ENCODE measurements at places on chromosomes 4 and X.
A peak's percentile ranks its signal among the peaks of the same experiment; 100 is the strongest.

GRCh38 chrX:45454290-45454689 lies 253.6 kb upstream of the DIPK2B start:
- DNase-seq = no peak

- no peak for DNase-seq
These were observed 36.1 kb downstream of the MTTP start for GRCh38 chr4:99610605-99611175.

- DNase-seq = no peak
These were observed 32.5 kb downstream of the IDS start for GRCh38 chrX:149472625-149473024.

GRCh38 chrX:2784026-2784425 lies 32.2 kb downstream of the XG start:
- DNase-seq = no peak

DNA sequence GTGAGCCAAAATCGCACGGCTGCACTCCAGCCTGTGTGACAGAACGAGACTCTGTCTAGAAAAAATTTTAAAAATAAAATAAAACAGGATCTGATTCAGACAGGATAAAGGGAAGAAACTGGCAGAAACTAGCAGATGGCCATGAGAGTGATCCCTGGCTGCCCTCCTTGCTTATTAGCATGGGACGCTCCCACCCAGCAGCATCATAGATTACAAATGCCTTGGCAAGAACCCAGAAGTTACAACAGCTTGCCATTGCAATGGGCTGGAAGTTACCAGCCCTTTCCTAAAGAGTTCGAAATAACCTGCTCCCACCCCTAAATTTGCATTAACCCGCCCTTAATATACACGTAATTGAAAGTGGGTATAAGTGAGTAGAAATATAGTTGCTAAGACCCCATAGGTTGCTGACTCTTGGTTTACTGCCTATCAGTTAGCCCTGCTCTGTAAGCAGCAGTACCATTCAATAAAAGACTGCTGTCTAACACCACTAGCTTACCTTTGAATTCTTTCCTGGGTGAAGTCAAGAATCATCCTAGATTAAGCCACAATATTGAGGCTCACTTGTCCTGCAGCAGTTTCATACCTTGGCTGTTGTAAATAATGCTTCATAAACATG lies 9.1 kb upstream of the XAGE2 start:
- no peak for DNase-seq

- DNase-seq = no peak
These were observed 603.8 kb downstream of the IQCM start for GRCh38 chr4:149211876-149212275.

- DNase-seq = no peak
These were observed 129.3 kb downstream of the SHROOM3 start for GRCh38 chr4:76564123-76564915.

GRCh38 chr4:176575141-176575730 lies 217.5 kb downstream of the VEGFC start:
- no peak for DNase-seq

GRCh38 chr4:72507167-72507566 lies 61.9 kb downstream of the ADAMTS3 start:
- no peak for DNase-seq

GRCh38 chr4:156255230-156256007 lies 301.8 kb upstream of the CTSO start:
- no peak for DNase-seq

DNA sequence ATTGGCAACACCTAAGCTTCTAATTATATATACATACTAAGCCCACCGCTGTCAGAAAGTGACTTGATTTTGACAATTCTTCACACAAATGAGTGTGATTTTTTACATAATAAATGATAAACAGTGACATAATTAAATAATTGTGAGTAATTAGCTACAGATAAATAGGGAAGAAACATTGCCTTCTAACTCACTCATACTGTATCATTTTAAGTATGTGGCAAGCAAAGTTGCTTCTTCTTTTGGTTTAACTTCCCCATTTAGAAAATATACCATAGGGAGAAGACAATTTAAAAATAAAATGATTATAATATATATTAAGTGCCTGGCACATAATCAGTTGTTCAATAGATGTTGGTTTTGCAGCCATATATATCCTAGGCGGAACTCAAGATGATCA lies 644.2 kb downstream of the FSTL5 start:
- no peak for DNase-seq

DNA sequence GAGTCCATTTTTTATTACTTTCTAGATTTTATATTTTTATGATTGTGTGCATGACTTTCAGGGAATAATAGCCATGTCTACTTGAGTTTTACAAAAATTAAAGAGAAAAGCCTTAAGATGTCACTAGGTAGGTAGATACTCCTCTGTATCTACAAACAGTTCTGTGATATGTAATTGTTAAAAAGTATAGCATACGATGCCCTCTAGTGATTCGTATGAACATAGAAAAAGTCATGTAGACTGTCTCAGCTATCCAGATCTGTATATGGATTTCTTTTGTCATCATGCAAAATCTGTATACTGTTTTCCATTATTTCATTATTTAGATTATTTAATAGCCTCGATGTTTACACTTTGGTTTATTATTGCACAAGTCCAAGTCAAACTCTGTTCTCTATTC lies 856.6 kb downstream of the CENPC start:
- DNase-seq = no peak

- no peak for DNase-seq
These were observed 113.9 kb downstream of the NYX start for GRCh38 chrX:41561045-41561444.

DNA sequence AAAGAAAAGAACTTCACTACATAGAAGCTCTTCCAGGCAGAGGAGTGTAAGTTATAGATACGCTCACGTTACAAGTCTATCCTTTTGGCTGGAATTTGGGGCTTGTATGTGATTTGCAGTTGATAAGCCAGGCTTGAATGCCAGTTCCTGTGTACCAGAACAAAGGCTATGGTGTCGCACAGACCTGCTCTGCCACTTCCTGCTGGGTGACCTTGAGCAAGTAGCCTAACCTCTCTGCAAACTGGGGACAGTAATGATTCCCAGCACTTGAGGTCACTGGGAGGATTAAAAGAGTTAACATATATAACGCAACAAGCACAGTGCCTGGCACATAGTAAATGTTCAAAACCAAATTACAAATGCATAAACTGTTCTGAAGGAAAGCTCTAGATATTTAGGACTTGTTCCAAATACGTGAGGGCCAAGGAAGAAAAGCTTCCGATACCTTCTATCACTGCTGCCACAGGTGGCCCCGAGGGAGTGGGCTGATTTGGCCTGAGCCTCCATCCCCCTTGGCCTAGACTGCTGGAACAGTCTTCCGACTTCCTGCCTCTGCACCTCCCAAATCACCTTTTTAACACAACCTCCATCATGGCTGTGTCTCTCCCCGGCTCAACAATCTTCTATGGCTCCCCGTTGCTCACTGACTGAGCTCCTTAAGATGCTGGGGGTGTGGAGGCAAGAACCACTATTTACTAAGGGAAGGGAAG lies 1.3 kb upstream of the SOWAHD start:
- no peak for DNase-seq

- DNase-seq = no peak
These were observed 169.3 kb downstream of the CEP135 start for GRCh38 chr4:56118055-56118454.

DNA sequence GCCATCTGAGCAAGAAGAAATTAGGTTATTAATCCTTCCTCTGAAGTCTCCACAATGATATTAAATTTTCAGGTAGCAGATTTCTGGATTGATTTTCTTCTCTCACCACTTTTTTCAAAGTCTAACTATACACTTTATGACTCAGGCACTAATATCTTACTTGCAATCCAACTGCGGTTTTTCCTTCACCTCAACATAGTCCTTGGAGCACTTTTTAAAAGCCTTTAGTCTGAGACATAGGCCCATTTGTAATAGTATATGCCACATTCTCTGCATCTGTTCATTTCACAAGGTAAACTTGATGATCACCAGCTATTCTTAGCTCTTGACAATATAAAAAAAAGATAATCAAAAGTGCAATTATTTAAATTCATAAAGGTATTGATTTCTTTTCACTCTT lies 55.9 kb upstream of the EDNRA start:
- no peak for DNase-seq

GRCh38 chr4:176945334-176945733 lies 152.6 kb upstream of the VEGFC start:
- DNase-seq = no peak

- DNase-seq = no peak
These were observed 160.3 kb downstream of the CFAP299 start for GRCh38 chr4:80495865-80496264.

DNA sequence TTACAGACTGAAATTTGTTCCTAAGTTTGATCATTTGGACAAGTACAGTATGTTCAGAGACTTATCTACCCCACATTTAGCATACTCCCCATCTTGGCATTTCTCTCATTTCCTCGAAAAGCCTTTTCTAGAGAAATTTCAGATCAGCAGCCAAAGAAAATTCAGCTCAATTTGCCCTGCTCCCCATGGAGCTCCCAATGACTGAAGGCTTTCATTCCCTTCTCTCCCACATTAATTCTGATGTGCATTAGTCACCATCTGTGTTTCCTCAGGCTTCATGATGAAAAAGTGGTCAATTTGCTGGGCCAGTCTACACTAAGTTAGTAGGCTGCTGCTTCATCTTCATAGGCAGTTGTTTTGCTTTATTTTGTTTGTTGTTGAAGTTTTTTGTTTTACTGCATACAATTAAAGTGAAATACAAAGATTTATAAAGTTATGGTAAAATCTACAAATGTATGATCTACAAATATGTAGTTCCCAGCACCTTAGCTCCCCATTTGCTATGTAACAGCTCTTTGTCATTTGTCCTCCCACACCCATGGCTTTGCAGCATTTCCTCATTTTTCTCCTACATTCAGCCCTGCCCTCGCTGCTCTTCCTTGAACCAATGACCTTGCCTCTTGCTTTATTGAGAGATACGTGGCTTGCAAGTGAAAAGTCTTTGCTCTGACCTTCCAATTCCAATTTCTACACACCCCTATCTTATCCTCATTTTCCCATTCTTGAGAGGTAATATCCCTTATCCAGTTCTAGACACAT lies 193.9 kb downstream of the ANAPC10 start:
- DNase-seq = no peak

DNA sequence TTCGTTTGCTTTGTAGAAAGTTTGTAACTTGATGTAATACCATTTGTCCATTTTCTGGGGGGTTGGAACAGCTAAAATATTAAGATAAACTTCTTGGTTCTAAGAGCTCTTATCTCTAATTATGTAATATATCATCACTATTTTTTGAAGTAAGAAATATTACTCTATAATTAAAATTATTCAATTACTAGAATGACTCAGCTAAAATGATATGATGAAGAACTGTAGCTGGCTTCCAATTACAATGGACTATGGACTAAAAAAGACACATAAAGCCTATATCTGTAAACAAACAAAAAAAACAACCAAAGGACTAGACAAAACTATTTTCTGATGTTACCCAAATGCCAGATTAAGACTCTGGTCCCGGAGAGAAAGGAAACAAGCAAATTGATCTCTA lies 569.4 kb downstream of the PCDH18 start:
- no peak for DNase-seq

DNA sequence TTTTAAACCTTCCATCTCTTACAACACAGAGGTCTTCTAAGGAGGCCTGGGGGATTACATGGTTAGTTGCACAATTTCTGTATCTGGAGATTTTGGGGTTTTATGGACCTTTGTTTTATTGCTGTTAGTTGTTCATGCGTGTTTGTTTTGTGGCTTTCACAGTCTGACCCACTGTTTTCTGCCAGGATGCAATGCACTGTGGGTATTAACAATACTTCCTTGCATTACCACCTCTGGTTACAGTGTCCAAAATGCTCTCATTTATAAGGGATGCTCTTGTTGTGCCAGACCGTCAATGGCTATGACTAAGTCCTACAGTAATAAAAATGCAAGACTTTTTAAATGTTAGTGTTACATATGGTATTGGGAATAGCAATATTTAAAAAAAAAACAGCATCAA lies 730.2 kb downstream of the KCTD8 start:
- DNase-seq = no peak

GRCh38 chr4:122798101-122798500 lies 28.5 kb upstream of the FGF2 start:
- no peak for DNase-seq

DNA sequence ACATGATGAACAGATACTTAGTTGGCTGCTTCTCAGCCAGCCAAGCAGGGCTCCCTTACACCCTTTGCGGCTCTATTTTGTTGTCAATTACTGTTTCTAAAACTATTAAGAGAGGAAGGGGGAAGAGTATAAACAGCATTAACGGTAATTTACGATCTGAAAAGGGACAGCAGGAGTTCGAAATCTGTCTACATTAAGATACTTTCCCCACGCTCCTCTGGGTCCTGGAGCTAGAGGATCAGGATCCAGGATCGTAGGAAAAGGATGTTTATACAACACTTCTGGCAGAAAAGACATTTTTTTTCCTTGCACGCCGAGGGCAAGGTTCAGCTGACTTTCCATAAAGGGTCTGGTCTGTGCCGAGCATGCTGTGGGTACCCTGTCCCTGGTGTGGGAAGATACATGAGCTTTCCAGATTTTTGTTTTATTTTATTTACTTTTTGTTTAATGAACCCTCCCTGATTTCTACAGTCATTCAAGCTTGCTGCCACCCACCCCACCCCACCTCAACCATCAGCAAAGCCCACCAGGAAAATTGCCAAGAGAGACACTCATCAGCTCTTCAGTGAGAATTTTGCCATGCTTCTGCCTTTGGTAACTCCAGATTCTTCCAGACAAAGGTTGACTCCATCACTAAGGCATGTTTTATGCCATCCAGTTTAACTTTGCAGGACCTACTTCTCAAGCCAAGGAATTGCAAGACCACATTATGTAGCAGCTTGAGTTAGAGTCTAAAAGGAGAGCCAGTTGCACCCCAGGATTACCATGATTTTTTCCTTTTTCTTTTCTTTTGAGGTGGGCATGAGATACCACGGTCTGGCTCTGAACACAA lies 188.1 kb downstream of the QDPR start:
- DNase-seq = no peak

GRCh38 chr4:16897991-16898827 lies at the start of gene LDB2:
LDB2 (minus strand) TSS chr4:16898645.
- peak; percentile 80 for DNase-seq
